ENCODE measurements at places on chromosomes 16 and 17.

- no peak for DNase-seq
Observed at GRCh38 chr16:24957887-24958286, 57.3 kb downstream of the ARHGAP17 start.

DNA sequence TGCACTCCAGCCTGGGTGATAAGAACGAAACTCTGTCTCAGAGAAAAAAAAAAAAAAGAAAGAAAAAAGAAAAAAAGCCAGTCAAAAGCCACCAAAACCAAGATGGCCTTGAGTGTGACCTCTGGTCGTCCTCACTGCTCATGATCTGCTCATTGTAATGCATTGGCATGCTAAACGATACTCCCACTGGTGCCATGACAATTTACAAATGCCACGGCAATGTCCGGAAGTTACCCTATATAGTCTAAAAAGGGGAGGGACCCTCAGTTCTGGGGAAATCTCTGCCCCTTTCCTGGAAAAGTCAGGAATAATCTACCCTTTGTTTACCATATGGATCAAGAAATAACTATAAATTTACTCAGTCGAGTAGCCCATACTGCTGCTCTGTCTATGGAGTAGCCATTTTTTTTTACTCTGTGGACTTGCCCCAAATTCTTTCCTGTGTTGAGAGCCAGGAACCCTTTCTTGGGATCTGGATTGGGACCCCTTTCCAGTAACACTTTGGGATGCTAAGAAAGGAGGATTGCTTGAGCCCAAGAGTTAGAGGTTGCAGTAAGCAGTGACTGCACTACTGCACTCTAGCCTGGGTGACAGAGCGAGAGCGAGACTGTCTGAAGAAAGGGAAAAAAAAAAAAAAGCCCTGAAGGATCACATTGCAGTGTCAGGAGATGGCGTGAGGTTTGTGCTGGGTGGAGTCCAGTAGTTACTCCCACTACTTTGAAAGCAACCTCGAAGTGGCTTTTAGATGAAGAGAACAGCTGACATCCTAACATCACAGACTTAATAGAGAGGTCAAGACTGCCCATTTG lies 3.7 kb upstream of the TMEM231 start:
- no peak for DNase-seq

DNA sequence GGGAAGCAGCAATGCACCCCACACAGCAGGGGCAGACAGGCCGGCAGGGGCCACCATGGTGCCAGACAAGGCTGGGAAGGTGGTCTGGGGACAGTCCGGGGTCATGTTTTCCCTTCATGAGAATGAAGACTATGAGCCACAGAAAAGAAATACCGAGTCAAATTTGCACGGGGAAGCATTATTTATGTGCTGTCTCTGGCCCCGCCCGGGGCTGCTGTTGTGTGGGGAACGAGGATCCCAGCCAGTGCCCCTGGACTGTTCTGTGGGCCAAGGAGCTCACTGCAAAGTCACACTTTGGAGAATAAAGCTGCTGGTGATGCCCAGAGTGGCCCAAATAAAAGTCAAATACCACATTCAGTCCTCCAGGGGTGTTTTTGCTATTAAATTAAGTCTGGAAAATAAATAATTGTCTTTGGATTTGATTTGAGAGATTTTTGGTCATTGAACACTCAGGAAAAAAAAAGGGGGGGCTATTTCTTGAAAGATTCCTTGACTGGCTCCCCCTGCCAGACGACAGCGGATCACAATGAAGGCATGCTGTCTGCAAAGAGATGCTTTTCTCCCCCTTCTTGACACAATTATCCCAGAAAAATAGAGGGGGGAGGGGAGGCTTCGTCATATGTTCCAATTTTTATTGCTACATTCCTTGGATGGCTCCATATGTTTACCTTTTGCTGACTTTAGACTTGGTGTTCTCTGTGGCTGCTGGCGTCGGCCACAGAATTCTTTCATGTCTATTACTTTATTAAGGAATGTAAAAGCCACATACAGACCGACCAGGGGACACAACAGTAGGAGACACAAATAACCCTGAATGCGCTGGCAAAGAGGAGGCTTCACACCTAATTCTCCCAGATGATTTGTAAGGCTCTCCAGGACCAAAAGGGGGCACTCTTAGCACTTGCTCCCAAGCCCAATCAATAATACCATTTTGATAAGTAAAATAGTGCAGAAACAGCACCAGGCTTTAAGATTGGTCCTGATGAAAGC lies 27.1 kb upstream of the ANKFN1 start:
- DNase-seq, result peak; percentile 45

DNA sequence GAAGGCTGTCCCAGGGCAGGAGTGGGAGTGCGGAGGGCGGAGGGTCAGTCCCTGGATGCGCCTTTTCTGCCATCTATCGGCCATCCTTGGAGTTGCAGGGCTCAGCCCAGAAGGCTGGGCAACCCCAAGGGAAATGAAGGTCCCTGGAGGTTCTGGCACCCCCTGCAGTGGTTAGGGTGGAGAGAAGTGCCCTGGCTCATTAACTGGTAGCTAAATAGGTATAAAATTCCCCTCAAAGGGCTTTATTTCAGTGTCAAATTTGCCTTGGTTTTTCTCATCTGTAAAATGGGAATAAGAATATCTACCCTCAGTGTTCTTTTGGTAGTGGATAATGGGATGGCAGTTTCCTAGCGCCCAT lies 22.4 kb downstream of the C17orf75 start:
- DNase-seq, result peak; percentile 76

GRCh38 chr17:81685108-81685507 lies 1.3 kb downstream of the HGS start:
- DNase-seq, result no peak

- DNase-seq, result no peak
Observed at GRCh38 chr16:27665881-27666280, 115.9 kb downstream of the KATNIP start.

GRCh38 chr16:86941731-86942130 lies 363.4 kb downstream of the FOXL1 start:
- no peak for DNase-seq

DNA sequence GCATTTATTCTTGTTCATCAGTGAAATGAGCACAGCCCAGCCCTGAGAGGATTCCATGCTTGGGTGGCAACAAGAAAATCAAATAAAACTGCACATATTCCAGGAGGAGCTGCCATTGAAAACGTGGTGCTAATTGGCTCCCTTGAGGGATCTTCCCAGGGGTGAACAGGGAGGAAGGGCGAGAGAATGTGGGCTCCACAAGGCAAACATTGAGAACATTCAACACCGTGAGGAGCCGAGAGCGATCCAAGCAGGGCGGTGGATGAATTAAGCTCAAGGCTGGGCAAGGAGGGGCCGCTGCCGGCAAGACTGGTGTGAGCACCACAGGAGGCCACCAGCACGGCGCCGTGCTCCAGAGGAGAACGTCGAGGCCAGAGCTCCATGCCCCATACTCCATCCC lies 166.9 kb downstream of the C16orf95 start:
- no peak for DNase-seq

DNA sequence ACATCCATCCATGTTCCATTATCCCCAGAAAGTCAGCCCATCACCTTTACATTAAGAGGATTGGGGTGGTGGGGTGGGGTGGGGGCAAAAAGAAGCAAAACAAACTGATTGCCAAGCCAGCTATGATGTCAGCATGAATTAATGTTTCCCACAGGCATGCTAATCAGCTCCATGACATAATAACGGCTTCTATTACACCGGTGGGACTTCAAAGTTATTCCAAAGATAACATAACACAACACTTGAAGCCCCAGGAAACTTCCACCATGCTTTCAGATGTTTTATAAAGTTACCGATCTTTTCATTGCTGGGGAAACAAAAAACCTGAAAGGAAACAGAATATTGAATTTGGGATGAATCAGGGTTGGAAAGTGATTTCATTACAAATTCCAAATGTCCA lies 155.9 kb upstream of the IRX5 start:
- DNase-seq, result no peak

DNA sequence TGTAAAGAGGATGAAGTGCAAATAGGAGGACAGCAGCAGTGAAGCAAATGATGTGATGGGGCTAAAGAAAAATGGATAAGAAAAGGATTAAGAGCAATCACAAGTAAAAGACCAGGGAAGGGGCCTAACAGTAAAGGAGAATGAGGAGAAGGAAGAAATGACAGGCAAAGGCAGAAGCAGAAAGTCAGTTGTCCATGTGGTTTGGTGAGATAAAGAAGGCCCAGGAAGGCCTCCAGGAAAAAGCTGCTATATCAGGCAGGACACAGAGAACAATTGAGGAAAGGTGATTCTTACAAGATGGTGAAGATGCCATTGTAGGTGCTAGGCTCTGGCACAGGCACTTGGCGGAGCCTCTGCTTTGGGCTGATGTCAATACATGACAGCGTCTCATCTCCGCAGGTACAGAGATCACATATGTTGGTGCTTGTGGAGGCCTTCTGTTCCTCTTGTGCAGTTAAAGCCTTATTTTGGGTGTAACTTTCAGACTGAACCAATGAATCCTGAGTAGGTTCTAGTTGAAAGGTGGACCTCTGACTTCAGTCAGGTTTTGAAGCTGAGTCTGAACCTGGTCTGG lies 18.1 kb downstream of the RDM1 start:
- DNase-seq, result no peak

DNA sequence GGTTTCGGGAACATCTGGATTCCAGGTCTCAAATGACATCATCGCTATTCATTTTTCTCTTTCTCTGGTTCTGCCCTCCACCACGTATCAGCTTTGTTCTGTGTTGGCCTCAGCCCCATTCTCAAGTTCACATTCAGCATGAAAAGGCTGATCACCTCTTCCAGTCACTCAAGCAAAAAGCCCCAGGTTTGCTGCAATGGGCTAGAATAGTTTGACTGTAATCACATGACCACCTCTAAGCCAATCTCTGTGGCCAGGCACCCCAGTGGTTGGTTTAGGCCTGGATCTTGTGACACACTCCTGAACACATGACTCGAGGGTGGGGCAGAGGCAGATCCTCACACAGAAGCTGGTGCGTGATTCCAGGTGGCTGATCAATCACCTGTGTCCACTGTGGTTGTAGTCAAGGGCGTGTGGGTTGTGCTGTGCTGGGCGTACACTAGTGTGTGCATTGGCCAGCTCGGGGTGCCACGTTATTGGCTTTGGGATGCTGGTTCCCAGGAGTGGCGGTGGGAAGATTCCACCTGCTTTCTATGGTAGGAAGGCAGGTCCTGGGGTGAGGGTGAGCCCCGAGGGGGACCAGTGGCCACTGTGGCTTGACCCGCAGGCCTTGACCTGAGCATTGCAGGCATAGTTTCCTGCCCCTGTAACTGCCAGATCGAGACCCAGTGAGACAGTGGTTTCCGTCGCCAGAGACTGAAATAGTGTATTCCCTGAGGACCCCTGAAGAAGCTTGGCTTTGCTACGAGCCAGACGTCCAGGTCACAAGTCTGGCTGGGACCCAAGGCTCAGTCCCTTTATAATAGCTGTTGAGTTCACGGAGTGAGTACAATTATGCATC lies 12.0 kb downstream of the EEF2K start:
- peak; percentile 13 for DNase-seq

- peak; percentile 4 for DNase-seq
Observed at GRCh38 chr17:54967621-54968261, 713 bp downstream of the COX11 start.

- DNase-seq, result peak; percentile 7
Observed at GRCh38 chr17:40648384-40648968, 858 bp upstream of the SMARCE1 start.

GRCh38 chr16:88688013-88688778 lies 1.9 kb upstream of the SNAI3 start:
- DNase-seq, result no peak

DNA sequence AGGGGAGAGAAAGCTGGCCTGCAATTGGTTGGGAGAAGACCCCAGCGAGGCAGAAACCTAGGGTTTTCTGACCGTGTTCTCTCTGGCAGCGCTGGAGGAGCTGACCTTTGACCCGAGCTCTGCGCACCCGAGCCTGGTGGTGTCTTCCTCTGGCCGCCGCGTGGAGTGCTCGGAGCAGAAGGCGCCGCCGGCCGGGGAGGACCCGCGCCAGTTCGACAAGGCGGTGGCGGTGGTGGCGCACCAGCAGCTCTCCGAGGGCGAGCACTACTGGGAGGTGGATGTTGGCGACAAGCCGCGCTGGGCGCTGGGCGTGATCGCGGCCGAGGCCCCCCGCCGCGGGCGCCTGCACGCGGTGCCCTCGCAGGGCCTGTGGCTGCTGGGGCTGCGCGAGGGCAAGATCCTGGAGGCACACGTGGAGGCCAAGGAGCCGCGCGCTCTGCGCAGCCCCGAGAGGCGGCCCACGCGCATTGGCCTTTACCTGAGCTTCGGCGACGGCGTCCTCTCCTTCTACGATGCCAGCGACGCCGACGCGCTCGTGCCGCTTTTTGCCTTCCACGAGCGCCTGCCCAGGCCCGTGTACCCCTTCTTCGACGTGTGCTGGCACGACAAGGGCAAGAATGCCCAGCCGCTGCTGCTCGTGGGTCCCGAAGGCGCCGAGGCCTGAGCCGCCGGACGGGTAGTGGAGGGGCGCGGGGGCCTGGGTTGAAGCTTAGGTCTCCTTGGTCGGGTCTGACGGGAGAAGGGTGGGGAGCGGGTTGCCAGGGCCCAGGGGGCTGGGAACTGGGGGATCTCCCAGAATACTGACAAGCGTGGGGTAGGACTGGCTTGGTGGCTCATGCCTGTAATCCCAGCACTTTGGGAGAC lies 7.4 kb upstream of the PYDC1 start:
- no peak for DNase-seq

GRCh38 chr17:77208217-77208808 lies 67.5 kb downstream of the SEC14L1 start:
- no peak for DNase-seq

DNA sequence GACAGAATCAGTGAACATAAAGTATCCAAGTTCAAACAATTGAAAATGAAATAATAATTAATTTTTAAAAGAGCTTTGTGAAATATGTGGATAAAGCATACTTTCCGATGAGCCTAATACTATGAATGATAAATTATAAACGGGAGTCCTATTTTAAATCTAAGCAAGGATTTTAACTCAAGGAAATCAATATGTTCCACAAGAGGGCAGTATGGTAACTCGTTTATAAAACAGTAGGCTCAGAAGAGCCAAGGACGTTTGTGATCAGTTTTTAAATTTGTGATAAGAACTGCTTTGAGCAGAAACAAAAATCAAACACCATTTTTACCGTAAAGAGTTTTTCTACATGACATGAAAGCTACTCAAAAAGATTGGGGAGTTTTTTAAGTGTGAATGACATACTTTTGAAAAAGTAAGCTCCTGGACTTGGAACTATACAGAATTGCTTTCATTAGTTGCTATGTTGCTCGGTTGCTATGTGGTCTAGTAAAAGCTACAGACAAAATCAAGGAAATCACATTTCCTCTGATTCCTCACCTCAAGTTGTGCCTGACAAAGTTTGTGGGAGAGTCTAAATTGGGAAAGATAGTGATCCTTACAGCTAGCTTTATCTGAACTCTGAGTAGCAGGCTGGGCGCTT lies 11.8 kb upstream of the TEKT1 start:
- peak; percentile 63 for DNase-seq

DNA sequence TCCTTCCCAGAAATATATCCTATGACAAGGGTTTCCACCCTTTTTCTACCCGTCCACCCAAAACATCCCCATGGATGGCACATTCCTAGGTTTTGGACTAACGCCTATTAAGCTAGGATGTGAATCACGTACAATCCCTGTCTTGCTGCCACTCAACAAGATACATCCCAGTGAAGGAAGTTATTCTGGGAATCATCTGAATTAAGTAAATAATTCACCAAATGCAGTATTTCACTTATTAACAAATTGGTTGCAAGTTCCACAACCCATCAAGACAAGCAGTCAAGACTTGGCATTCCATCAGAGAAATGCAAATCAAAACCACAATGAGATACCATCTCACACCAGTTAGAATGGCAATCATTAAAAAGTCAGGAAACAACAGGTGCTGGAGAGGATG lies 32.1 kb downstream of the ASPA start:
- no peak for DNase-seq

GRCh38 chr16:11391576-11391975 lies 46.3 kb downstream of the RMI2 start:
- DNase-seq, result no peak

Measured in inflammatory macrophage treated with lipopolysaccharide for 4 hours (primary cell).